ENCODE measurements at places on chromosomes 7 and 10. TPM values are rescaled to one million over a fixed set of nuclear protein-coding genes. Genes with fewer than 3 reads are reported as not detected.

DNA sequence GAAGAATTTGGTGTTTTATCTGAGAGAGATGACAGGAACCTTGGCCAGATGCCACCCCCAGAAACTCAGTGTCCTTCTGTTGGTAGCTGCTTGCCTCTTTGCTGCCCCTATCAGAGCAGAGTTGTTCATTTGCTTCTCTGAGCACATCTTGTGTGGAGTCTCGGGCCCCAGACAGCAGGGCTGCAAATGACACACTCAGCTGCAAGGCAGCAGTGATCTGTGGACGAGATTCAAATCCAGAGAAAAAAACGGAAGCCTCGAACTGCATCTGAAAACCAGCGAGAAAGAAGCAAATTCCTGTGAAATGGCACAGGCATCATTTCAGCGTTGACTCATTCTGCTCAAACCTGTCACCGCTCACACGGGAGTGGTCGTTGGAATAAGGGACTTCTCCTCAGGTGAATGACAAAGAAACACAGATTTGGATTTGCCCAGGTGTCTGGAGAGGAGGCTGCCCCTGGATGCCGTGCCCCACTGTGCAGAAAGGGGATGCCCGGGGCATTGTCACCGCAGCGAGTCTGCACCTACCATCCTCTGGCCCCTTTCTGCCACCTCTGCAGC is 144.7 kb downstream of the PFKFB3 start:
- H3K36me3 ChIP-seq: peaks cover 3% of the 10 kb centered on the region
- DNase-seq: peak; percentile 77
- H3K4me3 ChIP-seq: peak overlapping the region; percentile 66

DNA sequence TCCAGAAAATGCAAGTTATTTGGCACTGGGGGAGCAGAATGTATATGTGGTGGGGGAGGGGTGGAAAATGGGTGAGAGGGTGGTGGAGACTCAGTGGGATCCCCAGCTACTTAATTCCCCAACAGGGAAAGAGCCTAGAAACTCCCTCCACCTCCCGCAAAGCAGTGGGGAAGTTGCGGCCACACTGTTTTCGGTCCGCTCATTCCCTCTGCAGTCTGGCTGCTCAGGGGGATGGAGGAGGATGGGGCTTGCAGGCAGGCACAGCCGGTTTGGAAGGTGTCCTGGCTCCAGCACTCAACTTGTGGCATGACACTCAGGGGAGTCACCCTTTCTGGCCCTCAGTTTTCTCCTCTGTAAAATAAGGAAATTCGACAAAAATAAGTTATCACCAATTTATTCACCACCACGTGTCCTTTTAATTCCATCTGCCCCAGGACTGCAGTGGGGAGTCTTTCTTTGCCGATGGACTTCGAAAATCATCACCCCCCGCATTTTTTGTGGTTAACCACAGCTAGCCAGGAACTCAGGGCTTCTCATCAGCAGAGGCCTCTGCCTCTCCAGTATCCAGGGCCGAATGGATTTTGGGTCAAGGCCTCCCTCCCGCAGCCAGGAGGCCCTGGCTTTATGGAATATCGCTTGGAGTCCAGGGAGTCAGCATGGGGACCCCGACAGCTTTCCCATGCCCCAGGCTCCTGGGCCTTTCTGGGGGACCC is 1.6 kb upstream of the HTRA1 start:
- H3K27ac ChIP-seq: no peak overlapping the region
- H3K4me3 ChIP-seq: no peak overlapping the region
- H3K36me3 ChIP-seq: no peaks in the 10 kb centered on the region
- DNase-seq: no peak
- peaks cover 56% of the 10 kb centered on the region for H3K27me3 ChIP-seq

DNA sequence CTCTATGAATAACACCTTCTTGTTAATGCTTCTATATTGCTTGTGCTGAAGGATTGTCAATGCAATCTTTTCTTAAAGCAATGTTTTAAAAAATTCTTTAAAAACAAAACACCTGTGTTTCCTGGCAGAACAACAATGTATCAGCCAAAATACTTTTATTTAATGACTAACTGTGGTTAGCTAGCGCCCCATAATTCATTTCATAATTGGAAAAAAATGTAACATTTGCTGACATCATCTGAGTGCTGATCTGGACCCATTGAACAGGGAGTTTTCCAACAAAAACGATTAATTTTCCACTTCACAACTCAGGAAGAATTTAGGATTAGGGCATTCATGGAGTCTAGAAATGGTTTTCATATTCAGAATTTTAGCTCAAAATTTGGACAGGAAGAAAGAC is 137.6 kb upstream of the CDK6 start:
- H3K27me3 ChIP-seq: peaks cover 2% of the 10 kb centered on the region
- no peak for DNase-seq
- H3K27ac ChIP-seq: no peak overlapping the region
- no peak overlapping the region for H3K4me3 ChIP-seq

PLCE1 gene
- total RNA-seq: not detected

DNA sequence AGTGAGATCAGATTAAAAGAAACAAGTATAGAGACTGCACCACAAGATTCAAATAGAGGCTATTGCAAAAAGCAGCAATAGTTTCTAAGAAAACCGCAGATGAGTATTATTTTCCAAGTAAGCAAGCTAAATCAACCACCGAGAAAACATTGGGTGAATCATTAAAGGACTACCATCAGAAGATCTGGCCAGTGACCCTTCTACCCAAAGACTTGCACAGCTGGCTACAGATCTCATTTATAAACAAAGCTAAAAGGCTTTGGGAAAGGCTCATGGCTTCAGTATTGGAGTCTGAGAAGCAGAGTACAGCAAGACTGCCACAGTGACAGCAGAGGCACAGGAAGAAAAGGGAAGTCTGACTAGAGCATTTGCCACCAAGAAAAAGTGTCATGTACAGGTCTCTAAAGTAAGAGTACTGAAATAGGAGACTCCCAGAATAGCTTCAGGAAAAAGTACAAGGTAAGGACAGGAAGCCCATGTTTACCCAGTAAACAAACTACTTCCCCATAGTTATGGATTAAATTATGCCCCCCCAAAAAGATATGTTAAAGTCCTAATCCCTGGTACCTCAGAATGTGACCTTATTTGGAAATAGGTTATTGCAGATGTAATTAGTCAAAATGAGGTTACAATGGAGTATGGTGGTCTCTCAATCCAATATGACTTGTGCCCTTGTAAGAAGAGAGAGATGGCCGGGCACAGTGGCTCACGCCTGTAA is 19.0 kb downstream of the STEAP1 start:
- H3K4me1 ChIP-seq: peaks cover 11% of the 10 kb centered on the region
- DNase-seq: no peak
- H3K27ac ChIP-seq: peak overlapping the region; percentile 49
- peaks cover 27% of the 10 kb centered on the region for H3K27me3 ChIP-seq
- no peak overlapping the region for H3K4me3 ChIP-seq
- no peaks in the 10 kb centered on the region for H3K36me3 ChIP-seq

DNA sequence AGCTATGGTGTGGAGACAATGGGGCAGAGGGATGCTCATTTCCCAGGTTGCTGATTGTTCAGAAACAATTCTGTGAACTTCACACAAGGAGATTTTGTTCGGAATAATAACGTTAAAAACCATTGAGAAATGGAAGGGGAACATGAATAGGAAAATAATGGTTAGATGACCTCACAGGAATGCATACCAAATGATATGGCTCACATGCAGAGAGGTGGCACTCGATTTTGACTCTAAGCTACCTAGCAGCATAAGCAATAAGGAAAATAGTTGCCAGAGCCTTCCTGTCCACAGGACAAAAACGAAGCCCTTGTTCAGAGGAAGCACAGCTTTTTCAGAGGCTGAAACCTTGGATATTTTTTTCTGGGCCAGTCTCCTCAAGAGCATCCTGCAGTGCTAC is 293.1 kb downstream of the ZEB1 start:
- H3K4me3 ChIP-seq: no peak overlapping the region
- no peaks in the 10 kb centered on the region for H3K36me3 ChIP-seq
- H3K27ac ChIP-seq: no peak overlapping the region
- no peaks in the 10 kb centered on the region for H3K4me1 ChIP-seq

ETV1 gene
- 0.18 TPM for total RNA-seq

NDUFA5 gene
- 63.7 TPM for total RNA-seq

- DNase-seq: no peak
- peaks cover 9% of the 10 kb centered on the region for H3K27me3 ChIP-seq
- H3K4me1 ChIP-seq: no peaks in the 10 kb centered on the region
- H3K4me3 ChIP-seq: no peak overlapping the region
These were observed 199.3 kb downstream of the FRMD4A start for GRCh38 chr10:14131261-14131960.

GRCh38 chr10:27626890-27627289 is 118.7 kb downstream of the MKX start:
- no peaks in the 10 kb centered on the region for H3K4me1 ChIP-seq
- DNase-seq: no peak
- peaks cover 7% of the 10 kb centered on the region for H3K27me3 ChIP-seq
- no peak overlapping the region for H3K27ac ChIP-seq
- no peaks in the 10 kb centered on the region for H3K36me3 ChIP-seq

TMEM176B gene
- not detected for total RNA-seq

PIP gene
- total RNA-seq: not detected

SPDYE8 gene
- total RNA-seq: not detected

CPVL gene
- total RNA-seq: not detected

- no peak overlapping the region for H3K27ac ChIP-seq
- H3K36me3 ChIP-seq: no peaks in the 10 kb centered on the region
- DNase-seq: no peak
- no peaks in the 10 kb centered on the region for H3K27me3 ChIP-seq
- H3K4me1 ChIP-seq: no peaks in the 10 kb centered on the region
- H3K4me3 ChIP-seq: no peak overlapping the region
These were observed 2.0 kb downstream of the ANKRD2 start for GRCh38 chr10:97574374-97575126.

HEPACAM2 gene
- not detected for total RNA-seq

GRCh38 chr10:102245932-102246251 is 560 bp downstream of the GBF1 start:
- DNase-seq: no peak
- peak overlapping the region; percentile 94 for H3K27ac ChIP-seq
- peak overlapping the region; percentile 98 for H3K4me3 ChIP-seq
- H3K4me1 ChIP-seq: peaks cover 43% of the 10 kb centered on the region
- H3K36me3 ChIP-seq: peaks cover 9% of the 10 kb centered on the region

DNA sequence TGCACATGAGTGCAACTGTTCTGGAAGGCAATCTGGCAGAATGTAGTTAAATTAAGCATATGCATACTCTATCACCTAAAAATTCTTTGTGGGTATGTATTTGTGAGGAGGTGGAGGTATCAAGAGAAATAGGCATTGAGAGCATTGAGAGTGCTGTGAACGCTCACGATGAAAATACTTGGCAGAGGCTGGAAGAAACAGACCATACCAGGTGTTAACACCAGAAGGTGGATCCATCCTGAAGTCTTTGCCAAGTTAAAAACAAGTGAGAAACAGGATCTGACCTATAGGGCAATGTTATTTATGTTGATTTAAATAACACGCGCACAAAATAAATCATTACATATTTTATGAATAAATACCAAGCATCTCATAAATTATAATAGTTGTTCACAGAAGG is 311.6 kb downstream of the PCLO start:
- H3K27me3 ChIP-seq: no peaks in the 10 kb centered on the region
- H3K36me3 ChIP-seq: no peaks in the 10 kb centered on the region
- DNase-seq: no peak
- no peaks in the 10 kb centered on the region for H3K4me1 ChIP-seq
- no peak overlapping the region for H3K27ac ChIP-seq
- H3K4me3 ChIP-seq: no peak overlapping the region

GRCh38 chr7:16051561-16052255 is 365.2 kb upstream of the MEOX2 start:
- no peaks in the 10 kb centered on the region for H3K4me1 ChIP-seq
- H3K36me3 ChIP-seq: no peaks in the 10 kb centered on the region
- H3K4me3 ChIP-seq: no peak overlapping the region
- peaks cover 1% of the 10 kb centered on the region for H3K27me3 ChIP-seq

GRCh38 chr7:28922624-28923331 is 35.4 kb downstream of the TRIL start:
- H3K4me3 ChIP-seq: no peak overlapping the region
- no peaks in the 10 kb centered on the region for H3K36me3 ChIP-seq
- H3K4me1 ChIP-seq: peaks cover 20% of the 10 kb centered on the region
- no peak overlapping the region for H3K27ac ChIP-seq

- H3K27ac ChIP-seq: no peak overlapping the region
- no peaks in the 10 kb centered on the region for H3K4me1 ChIP-seq
- no peak overlapping the region for H3K4me3 ChIP-seq
- no peak for DNase-seq
- no peaks in the 10 kb centered on the region for H3K27me3 ChIP-seq
- no peaks in the 10 kb centered on the region for H3K36me3 ChIP-seq
These were observed 73.9 kb downstream of the SH2D4B start for GRCh38 chr10:80611481-80612185.

DNA sequence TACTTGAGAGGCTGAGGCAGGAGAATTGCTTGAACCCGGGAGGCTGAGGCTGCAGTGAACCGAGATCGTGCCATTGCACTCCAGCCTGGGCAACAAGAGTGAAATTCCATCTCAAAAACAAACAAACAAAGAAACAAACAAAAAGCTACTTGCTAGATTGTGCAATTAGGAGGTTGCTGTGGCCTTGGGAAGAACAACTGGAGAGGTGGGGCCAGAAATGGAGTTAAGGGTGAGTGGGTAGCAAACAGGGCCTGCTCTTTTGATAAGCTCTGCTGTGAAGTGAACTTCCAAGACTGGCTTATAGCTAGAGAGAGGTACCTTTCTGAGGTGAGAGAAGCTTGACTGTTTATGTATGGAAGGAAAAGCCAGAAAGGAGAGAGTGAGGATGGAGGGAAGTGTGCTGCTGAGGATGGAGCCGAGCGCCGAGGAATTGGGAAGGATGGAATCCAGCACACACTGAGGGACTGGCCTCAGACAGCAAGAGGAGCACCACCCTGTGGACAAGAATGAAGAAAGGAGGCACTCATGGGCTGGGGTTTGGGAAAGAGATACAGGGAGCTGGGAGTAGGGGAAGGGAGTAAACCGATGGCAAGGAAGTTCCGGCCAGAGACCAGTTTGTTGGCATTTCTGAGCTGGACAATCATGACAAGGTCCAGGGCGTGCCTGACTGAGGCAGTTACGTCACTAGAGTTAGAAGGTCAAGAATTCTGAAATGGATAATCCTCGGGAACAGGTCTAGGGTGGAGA is 7.0 kb upstream of the RPEL1 start:
- peaks cover 8% of the 10 kb centered on the region for H3K4me1 ChIP-seq
- no peaks in the 10 kb centered on the region for H3K36me3 ChIP-seq
- H3K4me3 ChIP-seq: no peak overlapping the region

FAM237B gene
- total RNA-seq: not detected

DNA sequence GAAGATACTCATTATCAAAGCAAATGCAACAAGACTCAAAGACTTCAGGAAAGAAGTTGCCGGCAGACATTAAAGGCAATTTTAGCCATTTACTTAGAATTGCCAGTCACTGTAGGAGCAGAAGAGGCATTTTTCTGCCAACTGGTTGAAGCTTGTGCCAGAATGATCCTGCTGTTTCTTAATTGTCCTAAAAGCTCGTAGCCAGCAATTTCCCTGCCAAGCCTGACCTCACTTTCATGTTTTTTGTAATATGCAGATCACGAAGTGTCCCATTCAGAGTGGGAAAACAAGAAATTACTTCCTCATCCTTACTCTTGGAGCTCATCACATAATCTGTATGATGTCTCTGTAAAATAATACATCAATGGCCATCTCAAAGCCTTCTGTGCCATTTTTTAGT is 130.9 kb upstream of the ANKRD1 start:
- no peak overlapping the region for H3K27ac ChIP-seq
- H3K4me3 ChIP-seq: no peak overlapping the region
- H3K36me3 ChIP-seq: no peaks in the 10 kb centered on the region
- no peaks in the 10 kb centered on the region for H3K27me3 ChIP-seq

All from activated CD8-positive, alpha-beta T cell treated with anti-CD3 and anti-CD28 coated beads for 36 hours (primary cell).